Inflammatory macrophage treated with lipopolysaccharide for 1 hour (primary cell): ENCODE measurements at places on chromosomes 2 and 18.

DNA sequence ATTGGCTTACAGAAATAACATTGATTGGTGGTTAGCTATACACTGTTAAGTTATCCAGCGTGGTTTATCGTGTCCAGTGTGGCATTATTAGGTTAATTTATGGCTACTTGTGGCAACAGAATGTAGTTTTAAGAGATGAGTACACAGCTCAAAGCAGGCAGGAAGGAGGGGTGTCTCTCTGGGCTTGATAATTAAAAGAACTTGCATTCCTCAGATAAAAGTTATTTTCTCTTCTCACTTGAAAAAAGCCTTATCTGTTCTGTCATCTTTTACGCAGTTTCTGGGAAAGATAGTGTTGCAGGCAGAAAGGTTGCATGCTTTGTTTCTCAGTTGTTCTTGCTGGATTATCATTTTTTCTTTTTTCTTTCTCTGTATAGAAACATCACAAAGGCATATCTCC is 154.4 kb upstream of the COL3A1 start:
- DNase-seq = no peak

- DNase-seq = no peak
These were observed 118.6 kb downstream of the AQP4 start for GRCh38 chr18:26746826-26747475.

DNA sequence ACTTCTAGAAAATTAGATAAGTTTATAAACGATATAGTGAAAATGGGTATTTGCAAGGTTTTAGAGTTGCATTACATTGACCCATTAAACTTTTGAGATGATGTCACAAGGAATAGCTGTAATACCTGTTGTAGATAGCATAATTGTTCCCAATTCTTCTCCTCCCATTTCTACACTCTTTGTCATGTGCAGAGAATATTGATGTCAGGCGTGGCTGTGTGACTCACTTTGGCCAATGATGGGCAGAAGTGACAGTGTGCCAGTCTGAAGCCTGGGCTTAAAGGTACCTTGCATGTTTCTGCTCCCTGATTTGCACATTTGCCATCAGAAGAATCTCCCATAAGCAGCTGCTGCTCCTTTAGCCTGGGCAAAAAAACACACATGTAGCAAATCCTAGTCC is 26.9 kb upstream of the CCBE1 start:
- no peak for DNase-seq

DNA sequence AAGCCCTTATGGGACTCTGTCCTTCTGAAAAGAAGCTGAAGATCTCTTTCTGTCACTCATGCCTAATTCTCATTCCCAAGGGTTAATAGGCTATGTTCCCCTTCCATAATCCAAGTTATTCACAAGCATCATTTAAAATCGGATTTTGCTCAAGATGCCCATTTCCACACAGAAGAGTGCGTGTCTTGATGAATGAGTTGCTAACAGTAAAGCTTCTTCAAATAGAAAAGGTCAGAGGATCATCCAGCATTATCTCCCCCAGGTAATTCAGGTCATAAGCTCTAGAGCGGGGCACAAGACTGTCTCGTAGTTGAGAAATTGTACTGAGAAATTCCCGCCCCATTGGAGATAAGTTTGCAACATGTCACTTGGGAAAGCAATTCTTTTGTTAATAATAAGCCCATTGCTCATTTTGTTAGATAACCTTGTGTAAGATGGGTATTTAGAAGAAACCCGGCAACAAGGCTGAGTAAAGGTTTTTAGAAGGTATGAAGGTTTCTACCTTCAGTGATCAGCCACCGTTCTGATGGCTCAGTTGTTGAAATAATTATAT is 290.7 kb upstream of the EPAS1 start:
- no peak for DNase-seq

DNA sequence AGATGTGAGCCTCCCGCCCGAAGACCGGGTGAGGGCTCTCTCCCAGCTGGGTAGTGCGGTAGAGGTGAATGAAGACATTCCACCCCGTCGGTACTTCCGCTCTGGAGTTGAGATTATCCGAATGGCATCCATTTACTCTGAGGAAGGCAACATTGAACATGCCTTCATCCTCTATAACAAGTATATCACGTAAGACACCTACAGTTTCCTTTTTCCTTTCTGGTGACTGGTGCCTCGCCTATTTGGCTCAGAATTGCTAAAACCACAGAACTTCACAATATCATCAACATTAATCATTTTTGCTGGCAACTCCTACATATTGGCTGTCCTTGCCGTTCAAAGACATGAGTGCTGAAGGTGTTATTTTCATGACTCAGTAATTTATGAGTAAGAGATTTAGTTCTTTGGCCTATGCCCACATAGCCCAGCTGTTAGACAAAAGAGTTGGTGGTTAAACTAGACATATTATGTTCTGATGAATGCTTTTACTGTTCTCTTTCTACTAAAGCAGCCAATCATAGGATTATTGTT is 2.2 kb downstream of the STAMBP start:
- DNase-seq = peak; percentile 73

GRCh38 chr18:44750774-44751173 is 70.1 kb downstream of the SETBP1 start:
- DNase-seq = no peak

GRCh38 chr2:232879618-232880494 is 9.8 kb downstream of the SNORC start:
- DNase-seq = no peak

- DNase-seq = no peak
These were observed 44.2 kb downstream of the SP140 start for GRCh38 chr2:230269715-230270114.

DNA sequence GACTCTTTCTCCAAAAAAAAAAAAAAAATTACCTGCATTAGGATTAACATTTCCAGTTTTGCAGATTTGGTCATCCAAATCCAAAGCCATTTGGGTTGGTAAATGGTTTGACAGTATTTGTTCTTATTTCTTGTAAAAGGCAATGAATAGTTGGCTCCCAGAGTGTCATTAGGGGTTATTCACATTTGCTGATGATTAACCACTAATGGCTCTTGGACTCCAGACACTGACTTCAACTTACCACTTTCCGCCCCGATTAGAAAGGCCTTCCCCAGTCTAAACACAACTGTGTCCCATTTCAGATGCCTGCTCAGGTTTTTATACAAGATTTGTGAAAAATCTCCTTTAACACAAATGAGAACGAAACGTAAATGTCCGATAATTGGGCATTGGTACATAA is 9.6 kb upstream of the TGIF1 start:
- DNase-seq = no peak

GRCh38 chr2:215320679-215321078 is 8.8 kb downstream of the ATIC start:
- no peak for DNase-seq

DNA sequence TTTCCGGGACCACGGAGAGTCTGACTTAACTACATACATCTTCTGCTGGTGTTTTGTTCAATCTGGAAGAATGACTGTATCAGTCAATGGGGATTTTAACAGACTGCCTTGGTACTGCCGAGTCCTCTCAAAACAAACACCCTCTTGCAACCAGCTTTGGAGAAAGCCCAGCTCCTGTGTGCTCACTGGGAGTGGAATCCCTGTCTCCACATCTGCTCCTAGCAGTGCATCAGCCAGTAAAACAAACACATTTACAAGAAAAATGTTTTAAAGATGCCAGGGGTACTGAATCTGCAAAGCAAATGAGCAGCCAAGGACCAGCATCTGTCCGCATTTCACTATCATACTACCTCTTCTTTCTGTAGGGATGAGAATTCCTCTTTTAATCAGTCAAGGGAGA is 23.1 kb downstream of the ICOS start:
- no peak for DNase-seq

- no peak for DNase-seq
These were observed 68.1 kb upstream of the STK39 start for GRCh38 chr2:168315331-168316072.

GRCh38 chr18:23563377-23564043 is 22.8 kb downstream of the NPC1 start:
- peak; percentile 67 for DNase-seq

DNA sequence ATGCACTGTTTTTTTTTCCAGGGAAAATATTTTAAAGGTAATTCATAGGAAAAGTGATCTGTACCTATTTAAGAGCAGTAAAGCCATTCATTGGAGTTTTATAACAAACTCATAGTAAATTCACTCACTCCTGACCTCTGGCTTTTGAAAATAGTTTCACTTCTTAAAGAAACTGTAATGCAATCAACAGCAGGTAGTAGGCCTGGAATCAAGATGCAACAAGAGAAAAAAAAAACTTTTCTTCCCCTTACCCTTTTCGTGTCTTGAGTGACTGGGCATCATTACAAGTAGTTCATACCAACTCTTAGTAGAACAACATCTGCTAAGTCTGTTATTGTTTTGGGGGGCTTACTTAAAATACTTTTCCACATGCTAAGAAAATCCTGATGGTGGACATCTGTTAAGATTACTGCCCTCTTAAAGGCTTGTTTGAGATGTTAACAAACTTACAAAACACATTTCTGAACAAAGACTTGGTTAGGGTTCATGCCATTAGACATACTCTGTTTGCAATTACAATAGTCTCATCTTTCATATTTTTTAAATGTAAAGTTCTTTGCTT is 164.1 kb upstream of the FOSL2 start:
- no peak for DNase-seq

DNA sequence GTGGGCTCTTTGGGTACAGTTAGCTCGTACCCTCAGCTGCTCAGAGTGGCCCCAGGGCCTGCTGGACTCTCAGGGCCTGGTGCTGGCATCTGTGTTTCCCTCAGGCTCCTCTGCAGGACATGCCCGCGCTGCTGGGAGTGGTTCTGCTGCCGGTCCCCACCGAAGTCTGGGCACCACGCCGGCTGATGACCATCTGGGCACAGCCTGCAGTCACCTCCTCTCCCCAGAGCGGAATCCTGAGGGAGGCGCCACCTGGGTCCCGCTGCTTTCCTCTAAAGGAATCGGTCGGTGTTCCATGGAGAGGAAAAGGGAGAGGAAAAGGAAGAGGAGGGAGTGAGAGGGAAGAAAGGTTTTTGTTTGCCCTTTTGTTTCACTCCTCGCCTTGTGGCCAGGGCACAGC is 43.6 kb downstream of the MC2R start:
- no peak for DNase-seq

DNA sequence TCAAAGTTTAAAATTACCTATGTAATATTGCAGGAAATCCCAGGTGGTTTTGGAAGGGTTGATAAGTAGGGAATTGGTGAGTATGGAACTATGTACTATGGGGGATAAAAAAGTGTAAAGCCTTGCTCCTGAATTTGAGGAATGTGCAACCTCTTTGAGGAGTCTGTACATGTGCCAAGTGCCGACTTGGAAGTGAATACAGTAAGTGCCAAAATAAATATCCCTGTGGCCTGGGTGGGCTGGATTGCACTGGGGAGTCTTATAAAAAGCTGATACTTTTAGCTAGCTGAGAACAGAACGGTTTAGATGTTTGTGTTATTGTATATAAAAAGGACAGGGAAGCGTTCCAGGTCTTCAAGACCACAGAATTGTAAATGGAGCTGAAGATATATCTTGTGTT is 317.1 kb upstream of the LRRTM1 start:
- no peak for DNase-seq

DNA sequence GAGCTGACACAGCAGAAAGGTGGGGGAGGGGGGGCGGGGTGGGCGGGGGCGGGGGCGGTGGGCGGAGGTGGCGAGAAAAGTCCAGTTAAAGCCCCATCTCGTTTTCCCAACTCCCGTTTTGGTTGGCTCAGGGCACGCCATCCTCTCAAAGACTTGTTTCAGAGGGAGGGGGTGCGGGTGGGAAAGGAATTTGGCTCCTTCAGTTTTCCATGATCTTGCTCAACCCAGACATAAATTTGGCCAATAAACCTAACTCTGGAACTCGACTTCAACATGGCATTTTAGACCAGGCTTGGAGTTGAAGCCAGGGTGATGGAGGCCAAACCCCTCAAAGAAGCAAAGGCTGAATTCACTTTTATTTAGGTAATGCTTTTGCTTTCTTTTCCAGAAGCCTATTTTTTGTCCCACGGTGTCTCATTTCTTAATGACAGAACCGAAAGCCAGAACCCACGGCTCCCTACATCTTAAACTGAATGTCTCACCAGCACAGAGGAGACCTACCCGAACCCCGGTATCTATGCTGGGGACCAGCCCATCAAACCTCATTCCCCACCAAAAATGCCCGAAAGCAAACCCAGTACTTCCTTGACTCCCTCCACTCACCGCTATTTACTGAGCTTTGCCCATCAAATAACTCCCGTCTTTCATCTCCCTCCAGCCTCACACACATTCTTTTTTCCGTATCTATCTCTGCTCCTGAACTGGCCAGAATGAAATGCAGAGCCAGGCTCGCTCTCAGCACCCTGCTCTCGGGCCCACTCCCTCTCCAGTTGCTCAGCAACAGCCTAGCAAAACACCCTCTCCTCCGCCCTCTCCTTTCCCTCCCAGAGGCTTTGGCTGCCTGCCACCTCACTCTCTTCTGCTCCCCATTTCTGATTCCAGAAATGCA is 4.3 kb downstream of the IGFBP5 start:
- no peak for DNase-seq

- DNase-seq = no peak
These were observed 40.5 kb downstream of the NHEJ1 start for GRCh38 chr2:219120082-219120481.

- DNase-seq = no peak
These were observed 416.5 kb downstream of the SLC4A3 start for GRCh38 chr2:220043990-220044335.

DNA sequence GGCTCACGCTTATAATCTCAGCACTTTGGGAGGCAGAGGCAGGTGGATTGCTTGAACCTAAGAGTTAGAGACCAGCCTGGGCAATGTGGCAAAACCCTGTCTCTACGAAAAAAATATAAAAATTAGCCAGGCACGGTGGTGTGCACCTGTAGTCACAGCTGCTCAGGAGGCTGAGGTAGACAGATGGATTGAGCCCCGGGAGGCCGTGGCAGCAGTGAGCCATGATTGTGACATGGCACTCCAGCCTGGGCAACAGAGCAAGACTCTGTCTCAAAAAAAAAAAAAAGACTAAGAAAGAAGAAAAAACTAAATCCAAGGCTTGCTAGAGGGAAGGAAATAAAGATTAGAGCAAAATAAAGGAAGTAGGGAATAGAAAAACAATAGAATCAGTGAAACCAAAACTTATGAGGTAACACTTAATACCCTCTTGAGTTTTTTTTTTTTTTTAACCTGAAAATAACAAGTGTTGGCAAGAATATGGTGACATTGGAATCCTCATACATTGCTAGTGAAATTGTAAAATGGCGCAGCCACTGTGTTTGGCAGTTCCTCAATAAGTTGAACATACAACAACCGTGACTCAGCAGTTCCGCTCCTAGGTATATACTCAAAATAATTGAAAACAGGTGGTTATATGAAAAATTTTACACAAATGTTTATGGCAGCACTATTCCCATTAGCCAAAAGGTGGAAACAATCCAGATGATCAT is 85.2 kb downstream of the EML4 start:
- DNase-seq = no peak

DNA sequence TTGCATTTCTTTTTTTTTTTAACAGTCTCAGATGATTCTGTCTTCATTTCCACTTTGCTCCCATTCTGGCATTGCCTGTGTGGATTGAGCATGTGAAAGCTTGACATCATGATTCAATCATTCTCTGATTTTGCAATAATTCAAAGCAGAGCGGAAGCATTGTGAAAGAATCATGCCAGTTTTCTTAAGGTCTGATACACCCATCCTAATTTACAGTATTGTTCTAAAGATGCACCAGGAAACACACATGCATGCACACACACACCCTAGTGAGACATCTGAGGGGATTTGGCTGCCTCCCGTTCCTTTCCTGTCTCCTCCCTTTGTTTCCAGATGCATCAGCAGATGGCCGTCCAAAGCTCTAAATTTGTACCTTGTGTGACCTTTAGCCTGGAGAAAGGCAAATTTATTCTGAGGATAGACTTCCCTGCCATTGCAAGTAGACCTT is 97.3 kb downstream of the FMNL2 start:
- DNase-seq = peak; percentile 97
